ENCODE measurements at places on chromosomes 16 and 17.

DNA sequence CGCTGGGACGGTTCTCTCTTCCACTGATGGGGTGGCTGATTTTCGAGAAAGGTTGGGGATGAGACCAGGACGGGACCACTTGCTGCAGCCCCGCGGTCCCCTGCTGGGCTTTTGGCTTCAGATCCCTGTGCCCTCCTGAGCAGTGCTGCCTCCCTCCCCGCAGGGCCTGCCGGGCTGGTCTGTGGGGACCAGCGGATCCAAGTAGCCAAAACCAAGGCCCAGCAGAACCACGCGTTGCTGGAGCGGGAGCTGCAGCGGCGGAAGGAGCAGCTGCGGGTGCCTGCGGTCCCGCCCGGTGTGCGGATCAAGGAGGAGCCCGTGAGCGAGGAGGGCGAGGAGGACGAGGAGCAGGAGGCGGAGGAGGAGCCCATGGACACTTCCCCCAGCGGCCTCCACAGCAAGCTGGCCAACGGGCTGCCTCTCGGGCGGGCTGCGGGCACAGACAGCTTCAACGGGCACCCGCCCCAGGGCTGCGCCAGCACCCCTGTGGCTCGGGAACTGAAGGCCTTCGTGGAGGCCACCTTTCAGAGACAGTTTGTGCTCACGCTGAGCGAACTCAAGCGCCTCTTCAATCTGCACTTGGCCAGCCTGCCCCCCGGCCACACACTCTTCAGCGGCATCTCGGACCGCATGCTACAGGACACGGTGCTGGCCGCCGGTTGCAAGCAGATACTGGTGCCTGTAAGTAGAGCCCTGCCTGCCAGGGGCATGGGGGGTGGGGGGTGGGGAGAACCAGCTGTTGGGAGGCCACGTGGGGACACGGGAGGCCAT lies 28.6 kb downstream of the POLR3E start:
- DNase-seq, result no peak

DNA sequence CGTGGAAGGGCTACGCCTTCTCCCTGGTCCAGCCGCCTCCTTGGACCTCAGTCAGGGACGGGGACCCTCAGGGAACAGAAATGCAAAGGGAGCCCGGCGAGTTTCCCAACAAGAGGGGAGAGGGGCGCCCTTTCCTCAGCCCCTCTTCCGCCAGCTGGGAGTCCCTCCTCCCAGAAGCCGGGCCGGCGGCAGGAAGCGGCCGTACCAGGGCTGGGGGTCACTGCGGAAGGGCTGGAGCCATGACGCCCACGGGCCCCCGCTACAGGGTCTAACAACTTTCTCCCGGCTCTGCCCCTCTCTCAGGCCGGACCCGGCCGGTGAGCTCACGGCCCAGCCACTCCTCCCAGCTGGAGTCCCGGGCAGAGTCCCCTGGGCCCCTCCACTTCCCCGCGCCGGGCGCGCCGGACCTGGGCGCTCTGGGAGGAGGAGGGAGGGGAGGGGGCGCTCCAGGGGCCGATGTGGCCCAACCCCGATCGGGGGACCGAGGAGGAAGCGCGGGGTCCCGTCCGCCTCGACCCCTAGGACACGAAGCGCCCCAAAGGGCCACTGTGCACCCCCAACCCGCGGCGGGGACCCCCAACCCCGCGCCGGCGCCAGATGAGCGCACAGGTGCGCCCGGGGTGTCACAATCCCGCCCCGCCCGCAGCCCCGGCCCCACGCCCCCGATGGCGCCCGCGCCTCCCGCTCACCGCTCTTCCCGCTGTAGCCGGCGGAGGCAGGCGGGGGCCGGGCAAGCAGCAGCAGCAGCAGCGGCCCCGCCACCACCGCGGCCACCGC lies 578 bp downstream of the PGAP6 start:
- DNase-seq, result no peak

DNA sequence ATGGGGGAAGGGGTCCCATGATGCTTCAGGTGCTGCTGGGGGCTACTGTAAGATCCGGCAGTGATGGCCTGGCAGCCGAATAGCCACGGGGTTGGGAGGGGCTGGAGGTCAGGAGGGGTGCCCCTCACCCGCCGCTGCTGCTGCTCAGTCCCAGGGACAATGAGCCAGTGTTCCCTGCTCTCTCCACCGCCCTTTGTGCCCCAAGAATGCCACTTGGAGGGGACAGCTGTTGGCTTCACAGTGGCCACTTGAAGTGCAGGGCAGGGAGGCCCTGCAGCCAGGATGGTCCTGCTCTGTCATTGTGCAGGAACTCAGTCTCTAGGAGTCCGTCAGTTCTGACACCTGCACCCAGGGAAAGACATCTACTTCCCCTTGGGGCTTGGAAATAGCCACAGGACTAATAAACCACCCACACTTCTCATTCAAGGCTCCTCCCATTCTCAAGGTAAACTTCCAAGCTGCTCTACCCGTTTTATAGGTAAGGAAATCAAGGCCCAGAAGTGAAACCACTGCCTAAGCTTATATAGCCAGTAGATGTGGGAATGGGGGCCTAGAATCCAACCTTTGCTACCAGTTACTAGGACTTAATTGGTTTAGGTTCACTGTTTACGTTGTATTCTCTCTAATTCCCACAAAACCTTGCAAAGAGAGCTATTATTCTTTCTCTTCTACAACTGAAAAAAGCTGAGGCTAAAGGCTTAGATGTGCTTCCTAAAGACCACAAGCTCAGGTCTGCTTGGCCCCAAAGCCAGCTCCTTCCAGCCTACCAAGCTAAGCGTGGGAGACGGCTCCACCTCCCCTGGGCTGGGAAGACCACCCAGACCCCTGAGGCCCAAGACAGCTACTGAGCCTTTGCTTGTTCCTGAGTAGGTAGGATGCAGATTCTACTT lies 6.2 kb upstream of the CPSF4L start:
- DNase-seq, result no peak

DNA sequence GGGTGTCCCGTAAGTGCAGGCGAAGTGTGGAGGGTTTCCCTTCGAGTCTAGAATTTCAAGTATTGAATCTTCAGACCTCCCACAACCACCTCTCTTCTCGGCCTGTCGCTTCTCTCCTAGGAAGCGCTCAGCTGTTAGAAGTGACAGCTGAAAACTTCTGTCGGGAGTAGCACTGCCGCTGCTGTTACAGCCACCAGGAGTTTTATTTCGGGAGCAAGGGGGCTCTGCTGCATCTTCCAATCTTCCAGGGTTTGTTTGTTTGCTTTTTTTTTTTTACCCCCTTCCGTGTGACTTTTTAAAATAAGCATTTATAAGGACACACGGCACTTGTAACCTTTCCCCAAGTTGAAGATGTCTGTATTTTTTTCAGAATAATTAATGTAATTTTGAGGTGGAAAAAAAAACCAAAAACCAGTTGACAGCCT lies 767 bp downstream of the RPS6KB1 start:
- peak; percentile 41 for DNase-seq

GRCh38 chr17:53191878-53192277 lies 630.8 kb upstream of the KIF2B start:
- DNase-seq, result no peak

DNA sequence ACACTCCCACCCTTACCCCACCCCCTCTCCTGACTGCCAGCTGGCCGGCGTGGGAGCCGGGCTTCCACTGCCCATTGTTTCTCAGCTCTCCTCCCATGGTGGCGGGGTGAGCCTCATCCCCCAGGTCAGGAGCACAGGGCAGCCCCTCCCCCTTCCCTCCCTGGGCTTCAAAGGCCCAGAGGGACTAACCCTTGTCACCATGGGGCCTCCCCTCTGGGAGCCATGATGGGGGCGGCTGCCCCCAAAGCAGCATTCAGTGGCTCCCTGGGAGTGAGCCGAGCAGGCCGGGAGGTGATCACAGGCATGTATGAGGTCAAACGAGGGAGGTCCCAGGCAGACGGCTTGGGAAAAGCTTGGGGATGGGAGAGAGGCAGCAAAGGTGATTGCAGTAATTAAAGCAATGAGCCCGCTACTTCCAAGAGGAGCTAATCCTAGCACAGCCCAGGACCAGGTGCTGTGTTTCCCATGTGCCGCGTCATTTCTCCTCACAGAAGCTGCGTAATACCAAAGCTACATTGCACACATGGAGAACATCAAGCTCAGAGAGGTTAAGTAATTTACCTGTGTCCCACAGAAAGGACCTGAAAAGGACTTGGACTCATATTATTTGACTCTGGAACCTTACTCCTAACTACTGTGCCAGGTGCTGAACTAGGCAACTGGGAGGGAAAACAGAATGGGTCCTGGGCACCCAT lies 24.5 kb downstream of the CDK5RAP3 start:
- no peak for DNase-seq

GRCh38 chr16:81809567-81809966 lies 30.5 kb downstream of the PLCG2 start:
- no peak for DNase-seq

DNA sequence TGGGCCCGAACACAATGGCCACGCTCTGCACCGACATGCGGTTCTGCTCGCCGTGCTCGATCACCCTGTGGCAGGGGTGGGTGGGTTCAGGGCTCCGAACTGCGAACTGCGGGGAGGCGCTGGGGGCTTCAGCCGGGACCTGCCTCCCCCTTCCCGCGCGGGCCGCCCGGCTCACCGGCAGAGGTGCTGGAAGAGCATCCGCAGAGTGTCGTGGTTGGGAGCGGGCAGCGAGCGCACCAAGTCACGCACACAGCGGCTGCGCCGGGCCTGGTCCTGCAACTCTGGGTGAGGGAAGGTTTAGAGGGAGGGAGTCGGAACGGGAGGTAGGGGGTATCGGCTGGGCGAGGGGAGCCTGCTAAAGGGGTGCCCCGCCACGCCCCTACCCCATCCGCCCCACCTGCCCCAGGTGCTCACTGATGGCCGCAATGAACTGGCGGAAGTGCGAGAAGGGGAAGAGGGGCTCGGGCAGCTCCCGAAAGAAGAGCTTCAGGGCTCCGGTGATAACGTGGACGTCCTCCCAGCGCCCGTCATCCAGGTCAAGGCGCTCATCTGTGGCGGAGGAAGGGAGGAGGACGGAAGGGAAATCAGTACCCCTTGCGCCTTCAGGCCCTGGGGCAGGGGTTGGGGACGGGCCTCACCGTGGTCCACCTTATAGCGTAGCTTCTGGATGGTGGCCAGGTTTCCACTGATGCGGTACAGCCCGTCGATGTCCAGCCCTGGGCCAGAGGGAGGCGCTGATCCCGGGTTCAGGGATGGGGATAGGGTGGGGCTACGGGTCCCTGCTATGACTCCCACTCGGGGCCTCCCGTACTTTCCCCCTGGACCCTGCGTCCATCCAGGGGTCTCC lies 36.9 kb downstream of the ARHGAP27 start:
- no peak for DNase-seq

- DNase-seq, result peak; percentile 98
Measured at GRCh38 chr17:35244341-35245195, 1.7 kb downstream of the SLFN5 start.

DNA sequence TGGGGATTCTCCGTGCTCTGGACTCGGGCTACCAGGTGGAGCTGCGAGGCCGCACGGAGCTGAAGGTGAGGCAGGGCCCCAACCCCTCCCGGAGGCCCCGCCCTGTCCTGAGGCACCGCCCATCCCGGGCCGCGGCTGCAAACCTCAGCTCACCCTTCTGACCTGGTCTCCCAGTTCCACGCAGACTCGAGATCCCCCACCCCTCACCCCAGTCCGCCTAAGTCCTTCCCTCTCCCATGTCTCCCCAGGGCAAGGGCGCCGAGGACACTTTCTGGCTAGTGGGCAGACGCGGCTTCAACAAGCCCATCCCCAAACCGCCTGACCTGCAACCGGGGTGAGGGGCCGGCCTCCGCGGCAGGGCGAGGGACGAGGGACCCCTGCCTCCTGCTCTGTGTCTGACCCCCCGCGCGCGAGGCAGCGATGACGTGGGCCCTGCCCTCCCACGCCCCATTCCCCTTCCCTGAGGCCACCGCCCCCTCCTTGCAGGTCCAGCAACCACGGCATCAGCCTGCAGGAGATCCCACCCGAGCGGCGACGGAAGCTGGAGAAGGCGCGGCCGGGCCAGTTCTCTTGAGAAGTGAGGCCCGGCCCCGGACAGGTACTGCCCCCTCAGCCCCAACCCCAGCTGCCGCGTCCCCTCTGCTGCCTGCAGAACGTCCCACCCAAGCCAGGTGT lies 13.7 kb downstream of the GUCY2D start:
- no peak for DNase-seq

GRCh38 chr17:19726631-19727376 lies 10.4 kb upstream of the SLC47A2 start:
- DNase-seq, result no peak

DNA sequence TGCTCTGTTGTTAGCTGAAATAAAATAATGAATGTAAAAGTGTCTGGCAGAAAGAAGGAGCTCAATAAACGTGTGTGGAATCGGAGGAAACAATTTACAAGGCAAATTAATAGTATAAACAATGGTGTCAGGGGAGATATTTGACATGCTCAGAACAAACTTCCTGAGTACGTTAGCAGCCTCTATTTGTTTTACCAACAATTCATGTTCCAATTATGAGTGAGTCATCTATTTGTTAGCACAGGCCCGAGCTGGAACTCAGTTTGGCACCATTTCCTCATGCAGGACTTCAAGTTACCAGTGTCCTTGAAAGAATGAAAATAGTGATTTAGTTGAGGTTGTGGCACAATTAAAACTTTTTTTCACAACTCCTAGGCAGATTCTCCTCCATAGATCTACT lies 9.1 kb downstream of the ASIC2 start:
- peak; percentile 58 for DNase-seq

DNA sequence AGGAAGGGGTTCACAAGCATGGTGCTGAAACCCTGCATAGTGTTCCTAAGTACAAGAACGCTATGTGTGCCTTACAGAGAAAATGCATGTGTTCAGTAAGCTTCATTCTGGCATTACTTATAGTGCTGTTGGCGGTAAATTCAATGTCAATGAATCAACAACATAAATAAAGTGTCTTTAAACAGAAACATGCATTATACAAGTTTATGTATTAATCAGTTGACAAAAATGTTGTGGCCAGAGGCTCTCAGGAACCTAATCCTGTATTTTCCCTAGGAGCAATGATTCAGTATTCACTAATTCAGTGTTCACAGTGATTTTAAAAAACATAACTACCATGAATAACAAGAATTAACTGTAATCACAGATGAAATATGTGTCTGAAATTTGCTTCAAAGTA lies 47.1 kb upstream of the MYOCD start:
- DNase-seq, result peak; percentile 79

DNA sequence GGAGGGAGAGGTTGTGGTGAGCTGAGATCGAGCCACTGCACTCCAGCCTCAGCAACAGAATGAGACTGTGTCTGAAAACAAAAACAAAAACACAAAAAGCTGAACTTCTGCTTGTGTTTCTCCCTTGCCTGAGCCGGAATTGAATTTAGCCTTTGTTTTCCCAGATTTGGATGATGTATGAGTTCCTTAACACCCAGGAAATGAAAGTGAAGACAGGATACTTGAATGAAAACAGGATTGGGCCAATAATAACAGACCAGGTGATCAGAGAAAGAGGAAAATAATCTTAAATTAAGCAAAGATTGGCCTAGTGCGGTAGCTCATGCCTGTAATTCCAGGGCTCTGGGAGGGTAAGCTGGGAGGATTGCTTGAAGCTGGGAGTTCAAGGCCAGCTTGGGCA lies 1.6 kb upstream of the NUPR1 start:
- no peak for DNase-seq

- DNase-seq, result peak; percentile 60
Measured at GRCh38 chr17:39196808-39197291, 619 bp downstream of the CACNB1 start.

- DNase-seq, result no peak
Measured at GRCh38 chr16:30992931-30993816, 8.2 kb downstream of the HSD3B7 start.

- no peak for DNase-seq
Measured at GRCh38 chr16:77227745-77228144, 28.5 kb downstream of the SYCE1L start.
